H1 (cell line): ENCODE measurements at places on chromosomes 3 and 15. TPM values are rescaled to one million over a fixed set of nuclear protein-coding genes. Genes with fewer than 3 reads are reported as not detected.

The SNX33 gene
- total RNA-seq: 22.9 and 24.8 TPM in 2 replicates

The PTPRG gene
- 90.1 and 96.2 TPM in 2 replicates for total RNA-seq

The DPPA4 gene
- 734 and 772 TPM in 2 replicates for total RNA-seq

The CFAP44 gene
- 0.60 and 0.82 TPM in 2 replicates for total RNA-seq

The LSG1 gene
- total RNA-seq: 47.6 and 49.9 TPM in 2 replicates

The SLC9C1 gene
- 0.24 and 1.1 TPM in 2 replicates for total RNA-seq

The STRA6 gene
- 7.6 and 9.3 TPM in 2 replicates for total RNA-seq

The GNL3 gene
- 174 and 184 TPM in 2 replicates for total RNA-seq

The CD86 gene
- total RNA-seq: 0.30 and 0.40 TPM in 2 replicates
